Stimulated activated CD4-positive, alpha-beta T cell treated with anti-CD3 and anti-CD28 coated beads, Interleukin-1b, Interleukin-23, amount 100 ng/mL, for 1 hour (primary cell): ENCODE measurements at places on chromosomes 7 and 10.
A peak's percentile ranks its signal among the peaks of the same experiment; 100 is the strongest.

DNA sequence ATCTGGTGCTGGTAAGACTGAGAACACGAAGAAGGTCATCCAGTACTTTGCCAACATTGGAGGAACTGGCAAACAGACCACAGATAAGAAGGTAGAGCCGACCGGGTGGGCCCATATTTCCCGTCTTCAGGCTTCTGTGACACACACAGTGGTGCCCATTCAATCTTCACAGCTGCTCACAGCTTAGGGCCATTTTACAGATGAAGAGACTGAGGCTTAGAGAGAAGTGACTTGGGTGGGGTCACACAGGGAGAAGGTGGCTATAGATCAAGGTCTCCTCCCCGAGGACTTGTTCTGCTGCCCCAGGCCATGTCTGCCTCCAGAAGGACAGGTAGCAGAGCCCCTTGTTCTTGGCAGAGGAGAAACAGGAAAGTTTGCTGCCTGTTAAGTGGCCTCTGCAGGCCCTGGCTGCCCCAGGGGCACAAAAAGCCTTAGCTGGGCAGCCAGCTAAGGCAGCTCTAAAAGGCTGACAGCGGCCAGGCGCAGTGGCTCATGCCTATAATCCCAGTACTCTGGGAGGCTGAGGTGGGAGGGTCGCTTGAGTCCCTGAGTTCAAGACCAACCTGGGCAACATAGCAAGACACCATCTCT, 22.6 kb upstream of the MYH16 start:
- no peak for DNase-seq

GRCh38 chr10:63390521-63390920, 75.3 kb downstream of the JMJD1C start:
- no peak for DNase-seq

DNA sequence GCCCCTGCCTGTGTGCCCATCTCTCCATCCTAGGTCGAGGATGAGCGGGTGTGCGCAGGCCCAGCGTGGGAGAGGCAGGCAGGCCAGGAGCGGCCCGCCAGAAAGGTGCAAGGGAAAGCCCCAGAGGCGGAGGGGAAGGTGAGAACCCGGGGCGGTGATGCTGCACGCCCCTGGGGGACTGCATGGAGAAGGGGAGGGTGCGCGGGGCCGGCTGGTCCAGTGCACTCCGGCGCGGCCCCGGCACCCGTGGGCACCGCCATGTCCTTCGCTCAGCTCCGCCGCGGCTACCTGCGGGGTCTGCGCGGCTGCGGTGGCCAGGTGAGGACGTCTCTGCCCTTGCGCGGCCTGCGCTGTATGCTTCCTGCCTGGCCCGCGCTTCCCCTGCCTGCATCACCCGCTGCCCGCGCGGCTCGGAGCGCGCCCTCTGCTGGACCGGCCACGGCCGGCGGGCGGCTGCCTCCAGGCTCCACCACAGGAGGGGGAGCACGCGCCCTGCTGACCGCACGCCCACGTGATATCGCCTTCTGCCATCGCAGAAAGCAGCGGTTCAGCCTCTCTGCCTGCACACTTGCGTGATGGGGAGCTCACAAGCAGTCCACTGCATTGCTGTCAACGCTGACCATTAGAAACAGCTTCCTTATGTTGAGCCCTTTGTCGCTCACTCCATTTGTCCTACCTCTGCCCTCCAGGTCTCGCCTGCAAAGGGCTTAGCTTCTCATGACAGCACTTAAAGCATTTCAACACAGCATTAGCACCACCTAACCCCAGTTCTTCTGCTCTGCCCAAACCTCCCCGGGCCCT, 73.9 kb downstream of the CXCL12 start:
- peak; percentile 28 for DNase-seq

GRCh38 chr10:48446785-48447184, 140.3 kb downstream of the MAPK8 start:
- DNase-seq = no peak

DNA sequence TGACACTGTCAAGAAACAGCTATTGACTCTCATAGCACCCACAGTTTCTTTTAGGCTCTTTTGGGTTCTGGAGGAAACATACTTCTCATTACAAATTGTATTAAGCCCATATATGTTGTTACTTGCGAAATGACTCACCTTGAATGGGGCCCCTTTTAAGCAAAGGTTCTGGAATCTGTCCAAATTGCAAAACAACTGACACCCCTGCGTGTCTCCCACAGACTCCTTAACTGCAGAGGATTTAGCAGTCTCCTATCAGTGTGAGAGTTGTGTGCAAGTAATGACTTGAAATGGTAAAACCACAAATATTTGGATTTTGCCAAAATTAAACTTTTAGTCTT, 192.3 kb downstream of the DNAJC1 start:
- no peak for DNase-seq

- no peak for DNase-seq
These were observed 48.1 kb upstream of the TES start for GRCh38 chr7:116162254-116162653.

- DNase-seq = no peak
These were observed 91.9 kb upstream of the MBL2 start for GRCh38 chr10:52864201-52865106.

DNA sequence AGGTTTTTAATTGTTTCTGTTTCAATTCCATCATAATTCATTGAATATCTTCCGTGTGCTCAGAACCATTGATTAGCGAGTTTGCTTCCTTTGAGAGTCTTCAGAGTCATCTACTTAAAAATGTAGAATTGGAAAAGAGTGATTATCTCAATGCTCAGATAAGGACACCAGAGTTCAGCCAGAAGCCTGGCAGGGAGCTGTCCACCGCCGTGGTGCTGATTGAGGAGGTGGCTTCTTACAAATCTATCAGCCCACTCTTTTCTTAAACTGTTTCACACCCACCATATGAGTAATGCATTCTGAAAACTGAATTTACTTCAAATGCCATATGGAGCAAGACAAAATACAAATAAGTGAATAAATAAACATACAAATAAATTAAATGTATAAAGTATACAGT, 79.3 kb downstream of the INSYN2A start:
- DNase-seq = no peak

- no peak for DNase-seq
These were observed 488.3 kb downstream of the TNS3 start for GRCh38 chr7:47093320-47094234.

DNA sequence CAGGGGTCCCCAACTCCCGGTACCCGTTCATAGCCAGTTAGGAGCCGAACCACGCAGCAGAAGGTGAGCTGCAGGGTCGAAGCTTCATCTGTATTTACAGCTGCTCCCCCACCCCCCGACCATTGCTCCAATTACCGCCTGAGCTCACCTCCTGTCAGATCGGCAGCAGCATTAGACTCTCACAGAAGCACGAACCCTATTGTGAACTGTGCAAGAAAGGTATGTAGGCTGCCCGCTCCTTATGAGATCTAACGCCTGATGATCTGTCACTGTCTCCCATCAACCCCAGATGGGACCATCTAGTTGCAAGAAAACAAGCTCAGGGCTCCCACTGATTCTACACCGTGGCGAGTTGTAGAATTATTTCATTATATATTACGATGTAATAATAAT, 14.6 kb upstream of the AZGP1 start:
- no peak for DNase-seq

DNA sequence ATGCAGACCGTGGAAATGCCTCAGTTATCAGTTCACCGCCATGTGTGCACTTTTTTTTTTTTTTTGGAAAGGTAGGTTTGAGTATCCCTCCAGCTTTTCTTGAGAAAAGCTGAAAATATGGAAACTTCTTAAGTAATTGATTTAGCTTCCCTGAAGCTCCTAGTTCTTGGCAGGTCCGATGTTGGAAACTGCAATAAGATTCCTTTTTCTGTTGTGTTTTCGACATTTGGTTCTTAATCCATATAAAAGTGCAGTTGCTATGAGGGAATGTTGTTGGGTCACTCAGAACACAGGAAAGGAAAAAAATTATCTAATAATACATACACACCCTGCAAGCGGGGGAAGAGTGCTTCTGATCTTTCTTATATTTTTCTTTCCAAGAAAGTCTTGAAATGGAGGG, 665.2 kb downstream of the INHBA start:
- no peak for DNase-seq

GRCh38 chr7:104960741-104961448, 53.1 kb upstream of the KMT2E start:
- DNase-seq = no peak

DNA sequence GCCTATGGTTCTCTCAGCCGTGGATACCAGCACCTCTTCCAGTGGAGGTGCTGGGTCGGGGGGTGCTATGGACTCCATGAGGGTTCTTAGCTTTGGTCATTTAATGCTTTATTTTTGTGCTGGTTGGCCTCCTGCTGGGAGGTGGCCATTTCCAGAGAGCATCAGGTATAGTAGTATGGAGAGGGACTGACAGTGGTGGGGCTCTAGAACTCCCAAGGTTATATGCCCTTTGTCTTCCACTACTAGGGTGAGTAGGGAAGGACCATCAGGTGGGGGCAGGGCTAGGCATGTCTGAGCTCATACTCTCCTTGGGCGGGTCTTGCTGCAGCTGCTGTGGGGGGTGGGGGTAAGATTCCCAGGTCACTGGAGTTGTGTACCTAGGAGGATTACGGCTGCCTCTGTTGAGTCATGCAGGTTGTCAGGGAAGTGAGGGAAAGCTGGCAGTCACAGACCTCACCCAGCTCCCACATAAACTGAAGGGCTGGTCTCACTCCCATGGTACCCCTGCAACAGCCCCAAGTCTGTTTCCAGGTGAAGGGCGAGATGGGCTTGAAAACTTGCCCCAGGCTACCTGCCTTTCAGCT, 763.2 kb upstream of the LRRTM3 start:
- no peak for DNase-seq

DNA sequence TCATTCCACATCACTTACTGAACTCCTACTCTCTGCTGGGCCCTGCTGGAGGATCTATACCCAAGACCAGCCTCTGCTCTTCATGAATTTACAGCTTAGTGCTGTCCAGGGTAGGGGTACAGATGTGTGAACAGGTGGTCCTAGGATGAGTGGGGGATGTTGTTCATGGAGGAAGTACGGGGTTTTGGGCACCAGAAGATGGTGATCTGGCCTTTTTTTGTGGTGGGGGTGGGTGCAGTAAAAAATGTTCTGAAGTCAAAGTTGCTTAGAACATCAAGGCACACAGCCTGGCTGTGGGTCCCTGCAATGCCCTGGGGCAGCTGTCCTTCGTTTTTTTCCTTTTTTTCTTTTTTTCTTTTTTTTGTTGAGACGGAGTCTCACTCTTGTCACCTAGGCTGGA, 34.2 kb upstream of the GNA12 start:
- DNase-seq = no peak

- DNase-seq = no peak
These were observed 123.7 kb upstream of the ADAM12 start for GRCh38 chr10:126511917-126512479.

GRCh38 chr7:140121326-140121725, 55.5 kb downstream of the KDM7A start:
- DNase-seq = no peak

GRCh38 chr7:55030314-55030713, 11.5 kb downstream of the EGFR start:
- DNase-seq = no peak

GRCh38 chr10:5524641-5525560, at the start of gene CALML3:
TSS of gene CALML3 (plus strand) at chr10:5524961. CDS start at chr10:5525086, 125 bp downstream.
- DNase-seq = no peak

GRCh38 chr10:20041931-20042330, 225.7 kb downstream of the PLXDC2 start:
- DNase-seq = no peak

- no peak for DNase-seq
These were observed 2.2 kb upstream of the GET4 start for GRCh38 chr7:874031-874749.
